ENCODE measurements at places on chromosomes 4 and X.

- H3K36me3 ChIP-seq: no peaks in the 10 kb centered on the region
- no peaks in the 10 kb centered on the region for H3K4me1 ChIP-seq
- H3K4me3 ChIP-seq: no peak overlapping the region
- no peaks in the 10 kb centered on the region for H3K27me3 ChIP-seq
- no peak overlapping the region for H3K27ac ChIP-seq
Observed at GRCh38 chr4:73433140-73433539, 2.9 kb upstream of the AFP start.

GRCh38 chr4:548976-549375 is 27.1 kb downstream of the TMEM271 start:
- peaks cover 82% of the 10 kb centered on the region for H3K27me3 ChIP-seq
- H3K4me3 ChIP-seq: no peak overlapping the region
- H3K36me3 ChIP-seq: no peaks in the 10 kb centered on the region
- H3K4me1 ChIP-seq: no peaks in the 10 kb centered on the region
- H3K27ac ChIP-seq: no peak overlapping the region
- DNase-seq: no peak

GRCh38 chr4:2944091-2944482 is 19.1 kb downstream of the NOP14 start:
- no peaks in the 10 kb centered on the region for H3K27me3 ChIP-seq
- no peak overlapping the region for H3K27ac ChIP-seq
- H3K36me3 ChIP-seq: no peaks in the 10 kb centered on the region
- H3K4me3 ChIP-seq: no peak overlapping the region

GRCh38 chrX:27815209-27815608 is 7.4 kb downstream of the MAGEB10 start:
- no peak overlapping the region for H3K27ac ChIP-seq
- H3K27me3 ChIP-seq: no peaks in the 10 kb centered on the region
- no peak for DNase-seq
- H3K36me3 ChIP-seq: no peaks in the 10 kb centered on the region

DNA sequence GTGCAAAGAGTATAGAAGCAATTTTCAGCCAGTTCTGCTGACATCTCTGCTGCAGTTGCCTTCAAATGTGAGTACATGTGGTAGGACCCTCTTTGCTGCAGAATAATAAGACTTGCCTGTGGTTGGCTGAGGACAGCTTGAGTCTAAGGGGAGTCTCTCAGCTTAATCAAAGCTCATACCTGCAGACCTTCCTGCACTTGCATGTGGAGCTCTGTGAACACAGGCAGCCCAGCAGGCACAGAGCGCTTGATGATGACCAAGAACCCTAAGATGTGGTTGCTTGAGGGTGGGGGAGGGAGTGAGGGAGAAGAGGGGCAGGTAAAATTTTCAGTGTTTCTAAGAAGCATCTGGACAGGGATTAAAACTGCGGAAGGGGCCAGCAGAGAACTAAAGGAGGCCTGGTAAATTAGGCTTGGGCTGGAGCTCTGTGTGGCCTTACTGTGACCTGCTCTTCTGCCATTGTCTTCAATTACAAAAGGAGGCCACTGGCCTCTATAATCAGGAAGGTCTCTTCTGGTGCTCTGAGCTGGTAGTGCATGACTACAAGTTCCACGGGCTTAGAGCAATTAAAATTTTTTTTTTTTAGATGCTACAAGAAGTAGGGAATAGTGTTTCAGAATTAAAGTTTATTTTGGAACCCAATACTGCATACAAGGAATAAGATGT is 59.9 kb upstream of the CHRNA9 start:
- no peaks in the 10 kb centered on the region for H3K36me3 ChIP-seq
- no peak overlapping the region for H3K4me3 ChIP-seq
- H3K27me3 ChIP-seq: no peaks in the 10 kb centered on the region
- H3K27ac ChIP-seq: no peak overlapping the region
- no peak for DNase-seq

GRCh38 chr4:4689694-4690440 is 148.0 kb upstream of the STX18 start:
- no peak overlapping the region for H3K4me3 ChIP-seq
- no peak overlapping the region for H3K27ac ChIP-seq
- peaks cover 15% of the 10 kb centered on the region for H3K4me1 ChIP-seq
- H3K27me3 ChIP-seq: no peaks in the 10 kb centered on the region

GRCh38 chr4:26132858-26133257 is 188.0 kb upstream of the RBPJ start:
- no peak overlapping the region for H3K27ac ChIP-seq
- no peak overlapping the region for H3K4me3 ChIP-seq
- no peaks in the 10 kb centered on the region for H3K36me3 ChIP-seq
- DNase-seq: no peak
- H3K27me3 ChIP-seq: no peaks in the 10 kb centered on the region

- H3K27me3 ChIP-seq: no peaks in the 10 kb centered on the region
- no peak overlapping the region for H3K4me3 ChIP-seq
- H3K27ac ChIP-seq: no peak overlapping the region
Observed at GRCh38 chr4:147927377-147928137, 195.7 kb downstream of the ARHGAP10 start.

DNA sequence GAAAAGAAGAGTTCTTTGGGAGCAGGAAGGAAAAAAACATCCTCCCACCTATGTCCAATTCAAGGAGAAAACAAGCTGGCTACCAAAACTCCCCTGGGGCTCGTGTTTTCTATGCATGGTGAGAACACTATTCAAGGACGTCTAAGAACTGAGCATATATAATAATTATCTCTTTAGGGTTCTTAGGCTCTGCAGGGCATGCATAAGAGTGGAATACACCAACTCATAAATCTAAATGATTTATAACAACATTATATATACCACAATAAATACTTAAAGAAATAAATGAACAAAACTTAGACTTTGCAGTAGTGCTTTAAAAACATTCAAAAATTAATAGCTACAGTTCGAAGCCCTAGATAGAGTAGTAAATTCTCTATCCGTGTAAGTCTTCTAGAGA is 19.5 kb upstream of the TMEM154 start:
- no peak overlapping the region for H3K27ac ChIP-seq
- no peaks in the 10 kb centered on the region for H3K27me3 ChIP-seq
- H3K36me3 ChIP-seq: no peaks in the 10 kb centered on the region
- H3K4me3 ChIP-seq: no peak overlapping the region
- no peak for DNase-seq

GRCh38 chr4:28518561-28519165 is 1658.0 kb downstream of the STIM2 start:
- no peaks in the 10 kb centered on the region for H3K36me3 ChIP-seq
- no peaks in the 10 kb centered on the region for H3K4me1 ChIP-seq
- DNase-seq: no peak

DNA sequence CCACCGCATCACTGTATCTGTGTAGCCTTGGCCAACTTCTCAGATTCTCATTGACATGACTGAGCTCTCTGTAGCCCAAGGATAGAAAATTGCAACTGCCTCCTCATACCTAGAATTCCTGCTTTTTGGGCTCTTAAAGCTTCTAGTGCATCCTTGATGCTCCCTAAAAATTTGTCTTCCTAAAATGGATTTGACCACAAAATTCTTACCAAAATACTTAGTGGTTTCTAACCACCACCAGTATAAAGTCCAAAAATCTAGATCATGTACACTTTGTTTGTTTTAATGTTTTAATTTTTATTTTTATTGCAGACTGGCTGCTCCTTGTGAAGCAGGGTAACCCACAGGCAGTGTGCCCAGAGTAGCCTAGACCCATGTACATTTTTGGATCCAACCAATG is 75.5 kb downstream of the TBC1D9 start:
- H3K27ac ChIP-seq: no peak overlapping the region
- no peaks in the 10 kb centered on the region for H3K36me3 ChIP-seq
- H3K27me3 ChIP-seq: no peaks in the 10 kb centered on the region

DNA sequence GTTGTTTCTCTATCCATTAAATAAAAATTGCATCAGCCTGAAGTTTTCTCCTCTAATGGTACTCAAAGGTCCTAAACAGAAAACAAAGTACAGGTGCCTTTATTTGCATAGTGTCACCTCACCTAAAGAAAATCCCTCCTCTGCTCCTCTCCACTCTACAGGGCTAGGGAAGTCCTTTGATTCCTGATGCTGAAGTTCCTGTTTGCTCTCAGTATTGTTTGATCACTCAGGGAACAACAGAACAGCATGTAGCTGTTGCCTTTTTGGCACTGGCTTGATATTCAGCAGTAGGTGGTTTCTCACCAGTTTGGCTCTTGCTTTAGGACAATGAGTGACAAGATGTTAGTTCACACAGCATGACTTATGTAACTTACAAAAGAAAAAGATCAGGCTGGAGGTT is 156.2 kb upstream of the SLC7A11 start:
- no peak overlapping the region for H3K27ac ChIP-seq
- no peaks in the 10 kb centered on the region for H3K27me3 ChIP-seq
- DNase-seq: no peak
- no peaks in the 10 kb centered on the region for H3K4me1 ChIP-seq
- no peaks in the 10 kb centered on the region for H3K36me3 ChIP-seq

DNA sequence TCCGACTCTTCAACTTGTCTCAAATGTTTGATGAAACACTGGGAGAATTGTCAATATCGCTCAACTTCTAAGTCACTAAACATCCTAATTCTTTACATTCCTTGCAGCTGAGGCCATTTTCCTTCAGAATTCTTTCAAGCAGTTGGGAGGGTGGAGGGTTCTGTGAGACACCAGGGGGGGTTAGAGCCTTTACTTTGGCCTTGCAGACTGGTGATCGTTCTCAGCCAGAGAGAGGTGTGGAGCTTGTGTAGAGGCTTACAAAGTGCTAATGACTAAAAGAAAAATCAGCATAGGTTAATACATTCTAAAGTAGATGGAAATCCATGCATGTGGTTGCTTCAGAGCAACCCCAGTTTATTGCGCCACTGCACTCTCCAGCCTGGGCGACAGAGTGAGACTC is 21.3 kb upstream of the SOX3 start:
- H3K36me3 ChIP-seq: no peaks in the 10 kb centered on the region
- H3K27me3 ChIP-seq: no peaks in the 10 kb centered on the region
- H3K4me1 ChIP-seq: no peaks in the 10 kb centered on the region
- H3K27ac ChIP-seq: no peak overlapping the region
- no peak overlapping the region for H3K4me3 ChIP-seq
- DNase-seq: no peak

DNA sequence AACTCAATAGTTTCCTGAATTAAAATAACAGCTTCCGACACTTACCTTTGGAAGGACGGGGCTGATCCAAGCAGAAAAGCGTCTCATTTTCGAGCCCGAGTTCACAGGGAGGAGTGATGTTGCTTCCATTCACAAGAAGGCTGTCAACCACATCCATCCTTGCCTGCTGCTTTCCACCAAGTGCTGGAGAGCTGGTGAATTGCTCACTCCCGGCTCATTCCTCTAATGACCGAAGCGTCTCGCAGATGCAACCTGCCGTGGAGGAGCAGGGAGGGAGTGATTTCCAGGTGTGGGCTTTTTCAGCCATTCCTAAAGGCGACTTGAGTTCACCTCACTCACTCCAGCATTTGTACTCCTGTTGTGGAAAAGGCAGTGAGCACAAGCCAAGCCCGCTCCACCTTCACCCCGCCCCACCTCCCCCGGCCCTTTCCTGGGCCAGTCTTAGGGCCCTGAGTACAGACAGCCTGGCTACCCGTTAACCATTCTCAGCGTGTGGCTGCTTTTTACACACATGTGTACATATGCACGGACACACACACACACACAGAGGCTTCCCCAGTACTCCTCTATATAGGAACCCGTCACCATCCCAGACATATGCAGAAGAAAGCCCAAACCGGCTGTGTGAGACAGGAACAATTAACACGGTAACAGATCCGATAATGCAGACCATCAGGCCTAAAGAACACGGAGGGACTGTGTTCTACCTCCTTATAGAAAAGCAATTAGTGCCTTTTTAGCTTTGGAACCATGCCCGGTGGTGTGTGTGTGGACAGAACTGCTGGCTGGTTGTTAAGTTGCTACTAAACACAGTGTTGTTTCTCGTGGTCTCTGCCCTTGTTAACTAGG is at the start of gene CCKAR:
Gene CCKAR, minus strand, starts transcription at position 374 of the 849 bp plus-strand sequence. Its CDS starts 217 bp downstream, at position 157.
- no peak within 1 kb of the TSS for H3K27ac ChIP-seq
- H3K27me3 ChIP-seq: peaks cover 30% of the 10 kb centered on the region
- no peaks in the 10 kb centered on the region for H3K4me1 ChIP-seq
- no peak within 1 kb of the TSS for H3K4me3 ChIP-seq
- DNase-seq: no peak
- no peaks in the 10 kb centered on the region for H3K36me3 ChIP-seq

DNA sequence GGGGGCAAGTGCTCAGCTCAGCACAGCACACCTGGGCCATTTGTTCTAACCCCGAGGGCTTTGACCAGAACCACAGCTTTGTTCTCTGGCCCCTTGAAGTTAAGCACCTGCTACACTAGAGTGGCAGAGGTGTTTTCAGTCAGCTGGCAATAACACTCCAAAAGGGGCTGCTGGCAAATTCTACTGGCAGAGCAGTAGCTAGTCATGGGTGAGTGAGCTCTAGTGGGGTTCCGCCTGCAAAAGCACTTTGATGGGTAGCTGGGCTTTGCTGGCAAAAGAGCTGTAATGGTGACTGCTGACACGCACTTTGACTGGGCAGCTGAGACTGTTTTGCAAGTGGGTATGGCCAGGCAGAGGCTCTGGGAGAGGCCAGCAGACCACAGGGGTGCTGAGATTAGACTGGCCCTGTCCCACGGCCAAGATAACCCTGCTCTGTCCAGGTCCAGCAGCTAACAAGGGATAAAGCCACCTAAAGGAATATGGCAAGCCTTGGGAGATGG is 65.2 kb upstream of the TENT5D start:
- no peaks in the 10 kb centered on the region for H3K36me3 ChIP-seq
- no peaks in the 10 kb centered on the region for H3K4me1 ChIP-seq
- no peak overlapping the region for H3K4me3 ChIP-seq
- DNase-seq: no peak

- H3K36me3 ChIP-seq: no peaks in the 10 kb centered on the region
- no peak for DNase-seq
- H3K4me1 ChIP-seq: no peaks in the 10 kb centered on the region
- H3K4me3 ChIP-seq: no peak overlapping the region
Observed at GRCh38 chr4:75545526-75545925, 10.3 kb upstream of the ODAPH start.

GRCh38 chrX:18971506-18971905 is 12.4 kb downstream of the PHKA2 start:
- no peak overlapping the region for H3K27ac ChIP-seq
- H3K4me3 ChIP-seq: no peak overlapping the region
- no peak for DNase-seq
- no peaks in the 10 kb centered on the region for H3K36me3 ChIP-seq
- H3K27me3 ChIP-seq: no peaks in the 10 kb centered on the region

- H3K36me3 ChIP-seq: no peaks in the 10 kb centered on the region
- no peaks in the 10 kb centered on the region for H3K4me1 ChIP-seq
- H3K4me3 ChIP-seq: no peak overlapping the region
- no peak for DNase-seq
- no peak overlapping the region for H3K27ac ChIP-seq
Observed at GRCh38 chrX:43224496-43224895, 431.6 kb upstream of the MAOA start.

DNA sequence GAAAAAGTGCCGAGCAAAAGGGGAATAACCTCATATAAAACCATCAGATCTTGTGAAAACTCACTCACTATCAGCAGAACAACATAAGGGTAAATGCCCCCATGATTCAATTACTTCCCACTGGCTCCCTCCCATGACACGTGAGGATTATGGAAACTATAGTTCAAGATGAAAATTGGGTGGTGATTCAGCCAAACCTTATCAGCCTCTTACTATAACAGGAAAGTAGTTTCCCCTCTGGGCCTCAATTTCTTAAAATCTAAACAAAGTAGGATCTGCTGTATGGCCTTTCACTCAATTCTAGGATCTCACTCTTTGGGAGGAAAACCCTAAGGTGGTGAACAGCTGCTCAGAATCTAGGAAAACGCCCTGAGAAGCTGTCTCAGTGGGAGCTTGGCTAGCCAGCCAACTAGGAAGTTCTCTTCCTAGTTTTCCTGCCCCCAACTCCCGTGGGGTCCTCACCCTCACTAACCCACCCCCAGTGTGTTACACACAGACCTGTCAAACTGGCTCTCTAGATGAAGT is 1017.1 kb upstream of the HS3ST1 start:
- H3K36me3 ChIP-seq: no peaks in the 10 kb centered on the region
- no peaks in the 10 kb centered on the region for H3K27me3 ChIP-seq
- no peak for DNase-seq
- no peak overlapping the region for H3K27ac ChIP-seq
- no peak overlapping the region for H3K4me3 ChIP-seq

Measured in PC-9 (cell line).